ENCODE measurements at places on chromosomes 2 and 18.

GRCh38 chr2:119625226-119625625 lies 53.8 kb upstream of the TMEM177 start:
- DNase-seq = no peak

DNA sequence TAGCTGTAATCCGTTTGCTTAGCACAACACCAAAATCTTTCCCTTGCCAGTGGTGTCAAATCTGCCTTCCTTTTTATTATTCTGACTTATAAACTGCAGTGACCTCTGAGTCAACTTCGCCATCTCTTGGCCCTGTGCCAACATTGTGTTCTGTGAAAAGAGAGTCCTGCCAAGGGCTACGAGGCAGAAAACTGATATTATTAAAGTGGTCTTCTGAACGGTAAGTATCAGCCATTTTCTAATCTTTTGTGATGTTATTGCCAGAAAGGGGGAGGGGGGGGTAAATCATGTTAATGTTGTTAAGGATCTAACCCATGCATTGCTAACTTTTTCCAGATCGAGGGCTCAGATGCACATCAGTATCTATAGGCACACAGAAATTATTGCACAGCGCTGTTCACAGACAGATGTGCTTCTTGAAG lies 121.5 kb upstream of the LTBP1 start:
- no peak for DNase-seq

- no peak for DNase-seq
These were observed 118.1 kb upstream of the MGAT5 start for GRCh38 chr2:134135793-134136192.

DNA sequence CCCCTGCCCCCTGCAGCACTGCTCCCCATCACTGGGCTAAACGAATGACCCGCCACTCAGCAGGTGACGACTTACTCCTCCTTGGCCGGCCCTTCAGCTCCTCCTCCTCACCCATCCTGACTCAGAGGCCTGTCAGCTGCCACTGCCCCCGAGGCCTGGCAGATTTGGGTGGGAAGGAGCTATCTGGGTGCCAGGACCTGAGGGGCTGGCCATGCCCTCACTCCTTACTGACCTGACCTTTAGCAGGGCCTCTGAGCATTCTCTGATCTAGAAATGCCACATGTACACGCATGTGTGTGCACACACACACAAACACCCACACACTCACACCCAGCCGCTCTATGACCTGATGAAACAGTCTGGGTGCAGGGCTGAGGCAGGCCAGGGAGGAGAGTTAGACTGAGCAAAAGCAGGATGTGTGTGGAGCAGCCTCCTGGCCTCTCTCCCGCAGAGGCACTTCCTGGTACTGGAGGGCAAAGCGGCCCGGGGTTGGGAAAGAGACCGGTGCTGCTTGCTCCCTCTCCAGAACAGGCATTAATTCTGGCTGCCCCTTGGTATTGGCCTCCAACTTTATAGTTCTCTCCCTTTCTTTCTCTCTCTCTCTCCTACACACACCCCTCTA lies 68.0 kb downstream of the ZFP36L2 start:
- no peak for DNase-seq

- no peak for DNase-seq
These were observed 558.8 kb upstream of the CDH2 start for GRCh38 chr18:28735731-28736130.
